ENCODE measurements at places on chromosomes 6 and 20.
A peak's percentile ranks its signal among the peaks of the same experiment; 100 is the strongest.

GRCh38 chr6:139748353-139749146 is 374.1 kb upstream of the CITED2 start:
- DNase-seq = peak; percentile 86

DNA sequence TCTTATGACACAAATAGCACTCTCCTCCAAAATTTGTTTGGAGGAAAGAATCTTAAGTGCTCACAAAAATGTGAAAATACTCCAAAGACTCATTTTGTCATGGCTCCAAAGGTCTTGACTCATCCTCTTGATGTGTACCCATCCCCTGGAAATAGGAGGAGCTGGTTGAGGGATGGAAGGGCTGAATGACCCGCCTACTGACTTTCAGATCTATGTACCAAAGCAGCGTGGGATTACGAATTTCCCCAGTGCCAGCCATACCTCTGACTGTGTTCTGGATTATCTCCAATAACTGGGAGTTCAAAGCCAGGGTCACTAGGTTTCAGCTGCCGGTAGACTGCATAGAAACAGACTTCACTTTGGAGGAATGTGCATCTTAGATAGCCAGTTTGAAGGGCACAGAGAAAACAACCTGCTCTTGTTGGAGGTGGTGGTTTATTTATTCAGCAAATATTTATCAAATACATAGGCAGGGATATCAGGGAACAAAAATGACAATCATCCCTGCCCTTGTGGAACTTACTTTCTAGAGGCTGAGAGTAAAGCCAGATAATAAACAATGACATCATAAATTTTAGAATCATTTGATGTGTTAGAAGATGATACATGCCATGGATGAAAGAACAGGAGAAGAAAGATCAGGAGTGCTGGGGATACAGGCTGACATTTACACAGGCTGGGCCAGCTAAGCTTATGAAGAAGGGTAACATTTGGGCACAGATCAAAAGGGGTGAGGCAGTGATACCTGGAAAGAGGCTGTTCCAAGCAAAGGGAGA is 246.6 kb downstream of the TBXT start:
- DNase-seq = peak; percentile 14

- no peak for DNase-seq
Measured at GRCh38 chr20:18712882-18713281, 100.7 kb upstream of the SCP2D1 start.

GRCh38 chr6:136426627-136427377 is 123.4 kb downstream of the MAP7 start:
- no peak for DNase-seq

GRCh38 chr20:14925300-14925699 is 587.9 kb upstream of the FLRT3 start:
- DNase-seq = peak; percentile 16

DNA sequence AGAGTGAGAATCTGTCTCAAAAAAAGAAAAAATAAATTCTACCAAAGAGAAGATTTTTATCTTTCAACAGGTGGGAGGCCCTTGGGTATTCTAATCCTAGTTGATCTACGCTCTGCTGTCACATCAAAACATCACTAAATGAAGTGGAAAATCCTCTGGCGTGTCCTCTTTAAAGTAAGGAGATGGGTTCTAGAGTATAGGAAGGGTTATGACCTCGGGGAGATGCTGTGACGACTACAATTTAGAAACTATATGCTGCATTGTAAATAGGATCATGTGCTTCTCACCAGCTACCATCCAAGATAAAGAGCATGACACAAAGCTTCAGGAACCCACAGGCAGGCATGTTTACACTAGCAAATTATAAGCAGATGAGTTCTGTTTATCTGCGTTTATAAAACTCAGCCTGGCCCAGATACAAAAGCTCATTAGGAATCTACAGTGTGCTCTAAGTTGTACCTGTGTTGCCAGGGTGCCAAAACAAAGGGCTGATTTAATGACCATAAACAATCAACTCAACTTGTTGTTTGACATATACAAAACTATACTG is 197.1 kb upstream of the PLN start:
- no peak for DNase-seq

DNA sequence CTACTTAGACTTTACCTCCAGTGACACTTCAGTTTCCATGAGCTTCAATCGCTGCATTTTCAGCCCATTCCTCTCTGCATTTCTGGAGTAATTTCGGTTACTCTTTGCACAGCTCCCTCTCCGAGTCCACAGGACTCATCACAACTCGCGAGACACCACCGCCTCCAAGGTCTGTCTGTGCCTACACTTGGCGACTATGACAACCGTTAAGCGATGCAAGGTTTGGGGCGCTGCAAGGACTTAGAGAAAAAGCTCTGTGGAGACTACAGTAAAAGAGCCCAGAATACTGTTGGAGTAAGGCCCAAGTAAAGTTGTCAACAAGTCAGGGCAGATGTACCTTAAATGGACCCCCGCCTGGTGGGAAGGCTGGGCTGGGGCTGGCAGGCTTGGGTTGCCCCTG is 95.7 kb upstream of the RPS6KA2 start:
- no peak for DNase-seq

DNA sequence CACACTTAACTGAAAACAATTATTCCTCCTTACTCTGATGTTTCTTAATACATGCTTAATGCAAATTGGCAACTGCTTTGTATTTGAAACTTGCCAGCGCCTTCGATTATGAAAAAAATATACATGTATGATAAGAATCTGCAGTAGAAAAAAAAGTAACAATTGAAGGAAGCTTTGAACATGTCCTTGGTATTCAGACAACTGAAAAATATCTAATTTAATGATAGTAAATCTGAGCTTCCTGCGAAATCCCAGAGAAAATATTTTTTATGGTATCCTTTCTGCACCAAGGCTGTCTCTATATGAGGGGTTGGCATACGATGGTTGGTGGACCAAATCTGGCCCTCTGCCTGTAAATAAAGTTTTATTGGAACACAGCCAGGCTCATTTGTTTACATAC is 186.2 kb downstream of the HDGFL1 start:
- DNase-seq = no peak

Data from fibroblast of the aortic adventitia (primary cell).